ENCODE measurements at places on chromosomes 13 and 19.

- no peak overlapping the region for H3K4me3 ChIP-seq
- no peak overlapping the region for H3K27ac ChIP-seq
- H3K36me3 ChIP-seq, result no peaks in the 10 kb centered on the region
- no peak for DNase-seq
These were observed 22.2 kb downstream of the AP2S1 start for GRCh38 chr19:46828484-46828883.

- no peak overlapping the region for H3K27ac ChIP-seq
- no peaks in the 10 kb centered on the region for H3K36me3 ChIP-seq
- no peaks in the 10 kb centered on the region for H3K4me1 ChIP-seq
- DNase-seq, result no peak
- no peak overlapping the region for H3K4me3 ChIP-seq
These were observed 99.6 kb downstream of the MBNL2 start for GRCh38 chr13:97321616-97322321.

GRCh38 chr19:13856497-13856896 lies 20.4 kb upstream of the NANOS3 start:
- H3K36me3 ChIP-seq, result no peaks in the 10 kb centered on the region
- no peak overlapping the region for H3K4me3 ChIP-seq
- peaks cover 12% of the 10 kb centered on the region for H3K4me1 ChIP-seq
- H3K27me3 ChIP-seq, result no peaks in the 10 kb centered on the region
- no peak overlapping the region for H3K27ac ChIP-seq
- no peak for DNase-seq

DNA sequence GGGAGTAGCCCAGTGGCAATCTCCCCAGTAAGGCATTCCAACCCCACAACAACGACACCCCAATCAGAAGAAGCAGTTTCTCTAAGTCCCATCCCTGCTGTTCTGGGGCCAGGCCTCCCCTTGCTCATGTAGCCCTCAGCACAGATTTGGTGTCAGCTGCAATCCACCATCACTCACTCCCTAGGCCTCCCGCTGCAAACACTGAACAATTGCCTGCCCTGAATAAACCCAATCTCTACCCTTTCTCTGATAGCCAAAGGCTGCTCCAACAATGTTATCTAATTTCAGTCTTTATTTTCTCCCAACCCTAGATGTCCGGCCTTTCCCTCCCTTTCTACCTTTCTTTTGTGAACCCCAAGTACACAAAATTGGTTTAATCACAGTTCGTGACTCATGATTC lies 5.6 kb upstream of the SOX21 start:
- no peak overlapping the region for H3K27ac ChIP-seq
- no peak for DNase-seq
- no peak overlapping the region for H3K4me3 ChIP-seq
- H3K4me1 ChIP-seq, result no peaks in the 10 kb centered on the region
- peaks cover 52% of the 10 kb centered on the region for H3K27me3 ChIP-seq

- no peaks in the 10 kb centered on the region for H3K27me3 ChIP-seq
- H3K27ac ChIP-seq, result no peak overlapping the region
- no peak for DNase-seq
- no peak overlapping the region for H3K4me3 ChIP-seq
- H3K4me1 ChIP-seq, result no peaks in the 10 kb centered on the region
These were observed 217.0 kb downstream of the SPRY2 start for GRCh38 chr13:80123945-80124344.

GRCh38 chr19:47749326-47749725 lies 4.0 kb downstream of the NOP53 start:
- H3K27me3 ChIP-seq, result no peaks in the 10 kb centered on the region
- H3K27ac ChIP-seq, result no peak overlapping the region
- peaks cover 15% of the 10 kb centered on the region for H3K4me1 ChIP-seq
- peaks cover 58% of the 10 kb centered on the region for H3K36me3 ChIP-seq
- H3K4me3 ChIP-seq, result no peak overlapping the region

- H3K4me3 ChIP-seq, result no peak overlapping the region
- H3K4me1 ChIP-seq, result no peaks in the 10 kb centered on the region
- no peaks in the 10 kb centered on the region for H3K36me3 ChIP-seq
- H3K27ac ChIP-seq, result no peak overlapping the region
These were observed 14.2 kb downstream of the EFNB2 start for GRCh38 chr13:106521095-106521799.

- H3K27ac ChIP-seq, result peak overlapping the region; percentile 80
- H3K27me3 ChIP-seq, result no peaks in the 10 kb centered on the region
- H3K36me3 ChIP-seq, result peaks cover 14% of the 10 kb centered on the region
These were observed 29.4 kb downstream of the DNAJC3 start for GRCh38 chr13:95706356-95706755.

- no peaks in the 10 kb centered on the region for H3K36me3 ChIP-seq
- no peak overlapping the region for H3K4me3 ChIP-seq
- no peaks in the 10 kb centered on the region for H3K27me3 ChIP-seq
- no peak overlapping the region for H3K27ac ChIP-seq
- no peak for DNase-seq
These were observed 6.5 kb upstream of the CCL25 start for GRCh38 chr19:8045872-8046568.

- H3K27ac ChIP-seq, result no peak overlapping the region
- no peak overlapping the region for H3K4me3 ChIP-seq
These were observed 2646.0 kb upstream of the PCDH20 start for GRCh38 chr13:64061649-64062048.

DNA sequence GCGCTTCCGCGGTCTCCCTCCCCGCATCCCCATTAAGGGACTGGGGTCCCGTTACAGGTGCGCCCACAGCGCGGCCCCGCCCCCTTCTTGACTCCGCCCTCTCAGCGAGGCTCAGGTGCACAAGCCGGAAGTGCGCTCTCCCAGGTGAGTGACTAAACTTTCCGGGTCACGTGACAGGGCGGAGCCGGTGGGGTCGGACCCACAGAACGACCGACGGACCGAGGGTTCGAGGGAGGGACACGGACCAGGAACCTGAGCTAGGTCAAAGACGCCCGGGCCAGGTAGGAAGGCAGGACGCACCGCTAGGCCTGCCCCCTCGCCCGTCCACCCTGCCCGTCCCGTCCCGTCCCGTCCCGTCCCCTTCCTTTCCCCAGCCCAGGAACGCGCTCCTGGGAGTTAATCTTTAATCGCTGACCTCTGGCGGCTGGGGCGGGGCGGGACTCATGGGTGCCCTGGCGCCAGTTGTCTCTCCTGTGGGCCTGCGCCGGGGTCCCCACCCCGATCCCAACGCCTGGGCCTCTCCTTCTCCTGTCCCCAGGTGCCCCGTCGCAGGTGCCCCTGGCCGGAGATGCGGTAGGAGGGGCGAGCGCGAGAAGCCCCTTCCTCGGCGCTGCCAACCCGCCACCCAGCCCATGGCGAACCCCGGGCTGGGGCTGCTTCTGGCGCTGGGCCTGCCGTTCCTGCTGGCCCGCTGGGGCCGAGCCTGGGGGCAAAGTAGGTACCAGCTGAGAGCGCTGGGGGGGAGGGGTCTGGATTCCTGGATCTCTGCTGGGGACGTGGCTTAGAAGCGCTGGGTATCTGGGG lies at the start of gene CRB3:
CRB3 (plus strand) TSS at position 202 of the 804 bp plus-strand sequence; CDS start at position 633, 431 bp downstream.
- H3K4me1 ChIP-seq, result peaks cover 15% of the 10 kb centered on the region
- peaks cover 13% of the 10 kb centered on the region for H3K36me3 ChIP-seq
- DNase-seq, result no peak
- no peak within 1 kb of the TSS for H3K4me3 ChIP-seq
- no peaks in the 10 kb centered on the region for H3K27me3 ChIP-seq
- H3K27ac ChIP-seq, result no peak within 1 kb of the TSS

- H3K4me3 ChIP-seq, result no peak overlapping the region
- H3K36me3 ChIP-seq, result peaks cover 38% of the 10 kb centered on the region
- DNase-seq, result no peak
- H3K4me1 ChIP-seq, result no peaks in the 10 kb centered on the region
These were observed 13.9 kb downstream of the TFDP1 start for GRCh38 chr13:113598481-113598880.

- no peak overlapping the region for H3K4me3 ChIP-seq
- H3K36me3 ChIP-seq, result no peaks in the 10 kb centered on the region
- H3K4me1 ChIP-seq, result no peaks in the 10 kb centered on the region
- no peak overlapping the region for H3K27ac ChIP-seq
- no peaks in the 10 kb centered on the region for H3K27me3 ChIP-seq
- DNase-seq, result peak; percentile 11
These were observed 34.4 kb downstream of the CCDC70 start for GRCh38 chr13:51895906-51896888.

- no peaks in the 10 kb centered on the region for H3K27me3 ChIP-seq
- no peak for DNase-seq
- no peak overlapping the region for H3K27ac ChIP-seq
These were observed 195.7 kb upstream of the UBL3 start for GRCh38 chr13:30045916-30046704.

DNA sequence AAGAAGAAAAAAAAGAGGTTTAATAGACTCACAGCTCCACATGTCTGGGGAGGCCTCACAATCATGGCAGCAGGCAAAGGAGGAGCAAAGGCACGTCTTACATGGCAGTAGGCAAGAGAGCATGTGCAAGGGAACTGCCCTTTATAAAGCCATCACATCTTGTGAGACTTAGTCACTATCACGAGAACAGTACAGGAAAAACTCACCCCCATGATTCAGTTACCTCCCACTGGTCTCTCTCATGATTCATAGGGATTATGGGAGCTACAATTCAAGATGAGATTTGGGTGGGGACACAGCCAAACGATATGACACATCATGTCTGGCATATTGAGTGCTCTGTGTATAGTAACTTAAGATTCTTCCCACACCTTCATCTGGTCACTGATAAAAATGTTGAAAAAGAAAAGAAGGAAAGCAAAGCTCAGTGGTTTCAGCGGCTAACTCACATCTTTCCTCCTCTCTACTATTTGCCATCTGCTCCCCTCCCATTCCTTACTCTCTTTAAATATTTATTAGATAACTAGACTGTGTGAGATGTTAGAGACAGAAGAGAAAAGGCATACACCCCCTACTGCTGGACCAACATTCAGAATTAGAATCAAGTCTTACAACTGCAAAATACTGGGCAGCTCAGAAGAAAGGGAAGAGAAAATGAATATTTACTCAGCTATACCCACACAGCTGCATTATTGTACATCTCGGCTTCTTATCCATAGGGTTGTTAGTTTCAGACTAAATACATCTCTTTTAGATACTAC lies 60.1 kb upstream of the AKAP11 start:
- no peak overlapping the region for H3K4me3 ChIP-seq
- H3K36me3 ChIP-seq, result no peaks in the 10 kb centered on the region
- no peak overlapping the region for H3K27ac ChIP-seq
- H3K4me1 ChIP-seq, result no peaks in the 10 kb centered on the region

- H3K27ac ChIP-seq, result no peak overlapping the region
- DNase-seq, result no peak
- no peaks in the 10 kb centered on the region for H3K4me1 ChIP-seq
- H3K36me3 ChIP-seq, result no peaks in the 10 kb centered on the region
These were observed 4.9 kb upstream of the MEDAG start for GRCh38 chr13:30900952-30901749.

DNA sequence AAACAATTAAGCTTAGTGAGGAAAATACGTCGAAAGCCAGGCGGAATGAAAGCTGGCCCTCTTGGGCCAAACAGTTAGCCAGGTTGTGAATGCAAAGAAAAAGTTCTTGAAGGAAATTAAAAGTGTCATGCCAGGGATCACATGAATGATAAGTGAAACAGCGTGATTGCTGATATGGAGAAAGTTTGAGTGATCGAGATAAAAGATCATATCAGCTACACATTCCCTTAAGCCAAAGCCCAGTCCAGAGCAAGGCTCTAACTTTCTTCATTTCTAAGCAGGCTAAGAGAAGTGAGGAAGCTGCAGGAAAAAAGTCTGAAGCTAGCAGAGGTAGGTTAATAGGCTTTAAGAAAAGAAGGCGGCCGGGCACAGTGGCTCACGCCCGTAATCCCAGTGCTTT lies 254.0 kb downstream of the EFNB2 start:
- H3K27me3 ChIP-seq, result no peaks in the 10 kb centered on the region
- no peak overlapping the region for H3K27ac ChIP-seq
- H3K36me3 ChIP-seq, result no peaks in the 10 kb centered on the region
- DNase-seq, result no peak
- no peak overlapping the region for H3K4me3 ChIP-seq

- no peaks in the 10 kb centered on the region for H3K4me1 ChIP-seq
- no peak overlapping the region for H3K27ac ChIP-seq
- no peaks in the 10 kb centered on the region for H3K27me3 ChIP-seq
- H3K36me3 ChIP-seq, result peaks cover 2% of the 10 kb centered on the region
These were observed 89.4 kb downstream of the DPF1 start for GRCh38 chr19:38134540-38135149.

- H3K36me3 ChIP-seq, result no peaks in the 10 kb centered on the region
- H3K27ac ChIP-seq, result no peak overlapping the region
- no peak overlapping the region for H3K4me3 ChIP-seq
- peaks cover 32% of the 10 kb centered on the region for H3K27me3 ChIP-seq
- no peaks in the 10 kb centered on the region for H3K4me1 ChIP-seq
These were observed 34.7 kb upstream of the CASP14 start for GRCh38 chr19:15014579-15014978.

- no peak overlapping the region for H3K27ac ChIP-seq
- H3K27me3 ChIP-seq, result no peaks in the 10 kb centered on the region
- H3K4me1 ChIP-seq, result no peaks in the 10 kb centered on the region
- DNase-seq, result no peak
- no peak overlapping the region for H3K4me3 ChIP-seq
These were observed 41.4 kb downstream of the SLC7A9 start for GRCh38 chr19:32828139-32828538.

DNA sequence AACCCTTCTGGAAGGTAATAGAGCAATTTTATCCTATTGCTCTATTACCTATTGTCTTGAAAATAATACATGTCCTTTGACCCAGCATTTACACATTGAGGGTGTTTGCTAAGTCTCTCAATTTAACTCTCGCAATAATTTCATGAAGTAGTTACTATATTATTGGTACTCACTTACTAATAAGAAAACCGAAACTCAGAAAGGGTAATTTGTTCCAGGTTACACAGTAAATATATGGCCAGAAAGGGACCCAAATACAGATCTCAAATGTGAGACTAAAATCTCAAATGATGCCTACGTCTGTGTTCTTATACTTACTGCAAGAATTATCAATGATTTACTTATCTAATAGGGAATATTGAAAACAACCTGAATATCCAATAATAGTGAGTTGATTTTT lies 29.7 kb upstream of the FAM216B start:
- DNase-seq, result no peak
- H3K4me1 ChIP-seq, result no peaks in the 10 kb centered on the region
- H3K36me3 ChIP-seq, result no peaks in the 10 kb centered on the region
- H3K27me3 ChIP-seq, result no peaks in the 10 kb centered on the region
- no peak overlapping the region for H3K27ac ChIP-seq

GRCh38 chr13:112903071-112903577 lies 65.9 kb upstream of the MCF2L start:
- H3K4me3 ChIP-seq, result no peak overlapping the region
- H3K27ac ChIP-seq, result no peak overlapping the region
- no peaks in the 10 kb centered on the region for H3K36me3 ChIP-seq

DNA sequence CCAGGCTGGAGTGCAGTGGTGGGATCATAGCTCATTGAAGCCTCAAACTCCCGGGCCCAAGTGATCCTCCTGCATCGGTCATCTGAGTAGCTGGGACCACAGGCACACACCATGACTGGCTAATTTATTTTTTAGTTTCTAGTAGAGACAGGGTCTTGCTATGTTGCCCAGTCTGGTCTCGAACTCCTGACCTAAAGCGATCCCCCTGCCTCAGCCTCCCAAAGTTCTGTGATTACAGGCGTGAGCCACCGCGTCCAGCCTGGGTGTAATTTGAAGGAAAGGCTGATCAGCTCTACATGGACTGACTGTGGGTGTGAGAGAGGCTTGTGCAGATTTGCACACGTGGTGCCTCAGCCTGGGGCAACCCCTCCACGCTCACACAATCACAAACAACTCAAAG lies 31.1 kb downstream of the ADGRL1 start:
- H3K4me3 ChIP-seq, result no peak overlapping the region
- H3K27ac ChIP-seq, result no peak overlapping the region
- DNase-seq, result no peak
